Smooth muscle cell of bladder (primary cell): ENCODE measurements at places on chromosomes 1 and 21. TPM values are rescaled to one million over a fixed set of nuclear protein-coding genes. Genes with fewer than 3 reads are reported as not detected.

The PAQR6 gene
- total RNA-seq, result 0.14 and 0.28 TPM in 2 replicates

The NTMT2 gene
- total RNA-seq, result not detected in 2 replicates

The SHE gene
- under 0.01 and 0.09 TPM in 2 replicates for total RNA-seq

The KCNJ6 gene
- 0.14 TPM in 1 of 2 replicates, not detected in the other for total RNA-seq

The ARHGEF10L gene
- 11.1 and 15.1 TPM in 2 replicates for total RNA-seq

The PIAS3 gene
- 4.3 and 4.8 TPM in 2 replicates for total RNA-seq

The SAMD11 gene
- 34.2 and 36.6 TPM in 2 replicates for total RNA-seq

The MASP2 gene
- total RNA-seq, result not detected in 2 replicates

The SRGAP2B gene
- 20.6 and 44.7 TPM in 2 replicates for total RNA-seq

The S100A5 gene
- 1.1 TPM in 1 of 2 replicates, not detected in the other for total RNA-seq

The RUNX1 gene
- total RNA-seq, result 17.9 and 31.2 TPM in 2 replicates

The TMPRSS2 gene
- total RNA-seq, result not detected in 2 replicates

The CR1L gene
- total RNA-seq, result not detected in 2 replicates

The PLCH2 gene
- total RNA-seq, result 0.09 and 0.14 TPM in 2 replicates

The LCE6A gene
- not detected in 2 replicates for total RNA-seq

The SLC25A34 gene
- 0.14 and 0.37 TPM in 2 replicates for total RNA-seq

The GJA8 gene
- not detected in 2 replicates for total RNA-seq

The PEX10 gene
- 22.9 and 26.8 TPM in 2 replicates for total RNA-seq

The JMJD4 gene
- total RNA-seq, result 32.0 and 37.2 TPM in 2 replicates

The GNG4 gene
- 3.2 and 3.7 TPM in 2 replicates for total RNA-seq

The ADGRL2 gene
- 33.3 and 64.0 TPM in 2 replicates for total RNA-seq

The HSD3B2 gene
- total RNA-seq, result not detected in 2 replicates

The KRTAP19-1 gene
- total RNA-seq, result not detected in 2 replicates

The KRTAP13-2 gene
- not detected in 2 replicates for total RNA-seq

The S100A7 gene
- total RNA-seq, result not detected in 2 replicates

The PLEKHO1 gene
- 45.7 and 64.1 TPM in 2 replicates for total RNA-seq

The AGMAT gene
- 0.83 and 1.6 TPM in 2 replicates for total RNA-seq

The HOOK1 gene
- total RNA-seq, result under 0.01 TPM in 1 of 2 replicates, not detected in the other

The PRR9 gene
- not detected in 2 replicates for total RNA-seq

The TNFRSF8 gene
- total RNA-seq, result 0.14 and 0.28 TPM in 2 replicates

The CITED4 gene
- total RNA-seq, result 1.5 and 2.1 TPM in 2 replicates

The WDTC1 gene
- 14.6 and 19.9 TPM in 2 replicates for total RNA-seq

The AMY1C gene
- not detected in 2 replicates for total RNA-seq

The MAP3K7CL gene
- total RNA-seq, result 3.1 and 3.7 TPM in 2 replicates

The SLAMF7 gene
- total RNA-seq, result not detected in 2 replicates

The RBM8A gene
- total RNA-seq, result 90.9 and 108 TPM in 2 replicates

The AADACL4 gene
- under 0.01 and 0.83 TPM in 2 replicates for total RNA-seq

The DNAH14 gene
- total RNA-seq, result 8.9 and 12.1 TPM in 2 replicates

The OR2T29 gene
- not detected in 2 replicates for total RNA-seq

The ERVH48-1 gene
- total RNA-seq, result not detected in 2 replicates

The S100A16 gene
- 84.3 and 106 TPM in 2 replicates for total RNA-seq

The FTCD gene
- total RNA-seq, result 0.14 and 0.55 TPM in 2 replicates

The GJB5 gene
- total RNA-seq, result 0.09 and 0.14 TPM in 2 replicates

The PCSK9 gene
- total RNA-seq, result 13.7 and 14.6 TPM in 2 replicates

The LPAR3 gene
- total RNA-seq, result 2.6 and 66.0 TPM in 2 replicates

The GRHL3 gene
- not detected in 2 replicates for total RNA-seq

The RASAL2 gene
- 12.1 and 16.0 TPM in 2 replicates for total RNA-seq

The NEGR1 gene
- total RNA-seq, result 14.2 and 22.2 TPM in 2 replicates

The LEMD1 gene
- total RNA-seq, result not detected in 2 replicates

The MX2 gene
- total RNA-seq, result 2.0 and 2.6 TPM in 2 replicates

The PROK1 gene
- total RNA-seq, result 0.14 TPM in 1 of 2 replicates, not detected in the other

The SVBP gene
- total RNA-seq, result 14.2 and 17.6 TPM in 2 replicates

The MMEL1 gene
- under 0.01 TPM in 1 of 2 replicates, not detected in the other for total RNA-seq

The COL24A1 gene
- total RNA-seq, result 0.43 and 0.65 TPM in 2 replicates

The AK2 gene
- total RNA-seq, result 71.7 and 93.1 TPM in 2 replicates
